ENCODE measurements at places on chromosomes 7 and 10.
A peak's percentile ranks its signal among the peaks of the same experiment; 100 is the strongest.

DNA sequence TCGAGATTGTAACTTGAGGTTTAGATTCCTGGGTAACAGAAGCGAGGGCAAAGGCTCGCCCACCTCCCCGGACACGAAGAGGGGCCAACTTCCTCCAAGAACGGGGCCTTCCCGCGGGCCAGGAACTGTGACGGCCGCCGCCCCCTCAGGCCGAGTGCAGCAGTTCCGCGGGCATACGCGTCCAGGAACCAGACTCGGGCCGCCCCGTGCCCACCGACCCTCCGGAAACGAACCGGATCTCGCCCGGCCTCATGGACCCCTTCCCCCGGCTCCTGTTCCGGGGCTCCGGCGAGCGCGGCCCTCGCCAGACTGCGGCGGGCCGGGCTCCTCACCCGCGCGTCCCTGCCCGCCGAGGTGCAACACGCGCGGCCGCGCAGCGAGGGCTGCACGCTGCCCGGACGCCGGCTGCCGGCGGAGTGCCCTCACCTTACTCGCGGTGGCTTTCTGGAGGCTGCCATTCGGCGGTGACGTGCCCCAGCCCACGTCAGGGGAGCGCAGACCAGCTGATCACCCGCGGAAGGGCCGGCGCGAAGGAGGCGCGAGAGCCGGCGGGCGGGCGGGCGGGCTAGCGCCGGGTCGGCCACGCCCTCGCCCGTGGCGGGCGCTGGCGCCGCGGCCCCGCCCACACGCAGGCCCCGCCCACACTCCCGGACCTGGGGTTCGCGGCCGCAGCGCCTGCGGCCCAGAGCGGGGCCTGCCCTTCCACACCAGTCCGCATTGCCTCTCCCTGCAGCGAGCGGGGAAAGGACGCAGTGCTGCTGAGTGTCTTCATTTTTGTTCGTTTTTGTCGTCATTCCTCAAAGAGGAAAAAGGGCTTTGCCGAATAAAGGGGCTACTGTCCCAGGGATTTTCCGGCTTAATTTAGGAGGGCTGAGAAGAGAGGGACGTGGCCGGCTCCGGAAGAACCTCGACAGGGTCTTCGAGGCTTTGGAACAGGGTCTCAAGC is at the start of gene XPNPEP1:
TSS of gene XPNPEP1 (minus strand) at position 536 of the 946 bp plus-strand sequence. CDS start at position 458, 78 bp downstream.
- DNase-seq, result peak; percentile 84

GRCh38 chr10:13222151-13222550 is 12.0 kb downstream of the UCMA start:
- no peak for DNase-seq

DNA sequence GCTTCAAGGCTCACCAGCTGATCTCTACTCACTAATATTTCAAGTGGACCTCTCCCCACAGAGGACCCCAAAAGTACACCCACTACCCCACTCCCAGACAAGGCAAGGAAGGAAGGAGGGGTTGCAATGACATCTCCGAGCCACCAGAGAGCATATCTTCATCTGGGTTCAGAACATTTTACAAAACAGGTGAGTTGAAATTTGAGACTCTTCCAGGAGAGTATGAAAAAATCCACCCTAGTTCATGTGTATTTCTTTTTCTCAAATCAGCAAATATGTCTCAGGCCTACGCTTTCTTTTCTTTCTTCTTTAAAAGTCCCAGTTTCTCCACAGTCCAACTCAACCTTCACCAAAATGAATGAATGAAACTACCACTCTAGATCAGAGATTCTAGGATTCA is 61.9 kb downstream of the SGMS1 start:
- DNase-seq, result no peak

DNA sequence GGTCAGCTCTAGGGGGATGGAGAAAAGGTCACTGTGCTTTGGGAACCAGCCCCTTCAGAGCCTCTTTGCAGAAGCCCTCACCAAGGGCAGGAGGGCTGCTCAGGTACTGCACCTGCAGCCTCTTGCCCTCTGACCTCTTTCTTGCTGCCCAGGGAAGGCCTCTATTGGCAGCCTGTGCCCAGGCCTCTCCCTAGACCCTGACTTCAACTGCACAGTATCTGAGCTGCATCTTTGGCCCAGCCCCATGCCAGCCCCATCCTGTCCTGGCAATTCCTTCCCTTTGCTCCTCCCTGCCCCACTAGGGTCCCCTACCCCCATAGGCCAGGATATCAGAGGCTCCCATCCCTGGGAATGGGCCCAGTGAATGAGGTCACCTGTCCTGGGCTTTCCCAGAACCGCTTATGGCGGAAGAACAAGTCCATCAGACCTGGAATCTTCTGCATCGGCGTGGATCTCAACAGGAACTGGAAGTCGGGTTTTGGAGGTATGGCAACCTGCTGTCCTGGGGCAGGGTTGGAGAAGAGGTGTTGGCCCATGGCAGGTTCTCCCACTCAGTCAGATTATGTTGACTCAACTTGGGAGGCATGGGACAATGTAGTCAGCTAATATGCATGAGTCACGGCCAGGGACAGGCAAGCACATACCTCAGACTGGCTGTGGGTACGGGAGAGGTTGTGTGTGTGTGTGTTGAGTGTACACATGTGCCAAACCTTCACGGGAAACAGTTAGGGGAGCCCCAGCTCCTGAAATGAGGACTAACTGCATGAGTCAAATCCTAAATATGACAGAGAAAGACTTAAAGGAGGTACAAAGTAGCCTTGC is 17.1 kb upstream of the CPA1 start:
- peak; percentile 64 for DNase-seq

- peak; percentile 81 for DNase-seq
Measured at GRCh38 chr7:77538281-77539212, 1.5 kb downstream of the PTPN12 start.

- no peak for DNase-seq
Measured at GRCh38 chr7:13639396-13639795, 350.1 kb downstream of the ETV1 start.

GRCh38 chr10:132282667-132283603 is 24.8 kb downstream of the STK32C start:
- DNase-seq, result no peak

- DNase-seq, result no peak
Measured at GRCh38 chr7:4712281-4713182, 30.4 kb downstream of the FOXK1 start.

- DNase-seq, result no peak
Measured at GRCh38 chr7:98753989-98754479, 115.8 kb downstream of the TMEM130 start.

GRCh38 chr7:46003161-46003560 is 82.1 kb upstream of the IGFBP3 start:
- no peak for DNase-seq

- DNase-seq, result no peak
Measured at GRCh38 chr10:22318772-22319171, 2.1 kb upstream of the BMI1 start.

- no peak for DNase-seq
Measured at GRCh38 chr7:157775021-157775559, 438.3 kb downstream of the DNAJB6 start.

DNA sequence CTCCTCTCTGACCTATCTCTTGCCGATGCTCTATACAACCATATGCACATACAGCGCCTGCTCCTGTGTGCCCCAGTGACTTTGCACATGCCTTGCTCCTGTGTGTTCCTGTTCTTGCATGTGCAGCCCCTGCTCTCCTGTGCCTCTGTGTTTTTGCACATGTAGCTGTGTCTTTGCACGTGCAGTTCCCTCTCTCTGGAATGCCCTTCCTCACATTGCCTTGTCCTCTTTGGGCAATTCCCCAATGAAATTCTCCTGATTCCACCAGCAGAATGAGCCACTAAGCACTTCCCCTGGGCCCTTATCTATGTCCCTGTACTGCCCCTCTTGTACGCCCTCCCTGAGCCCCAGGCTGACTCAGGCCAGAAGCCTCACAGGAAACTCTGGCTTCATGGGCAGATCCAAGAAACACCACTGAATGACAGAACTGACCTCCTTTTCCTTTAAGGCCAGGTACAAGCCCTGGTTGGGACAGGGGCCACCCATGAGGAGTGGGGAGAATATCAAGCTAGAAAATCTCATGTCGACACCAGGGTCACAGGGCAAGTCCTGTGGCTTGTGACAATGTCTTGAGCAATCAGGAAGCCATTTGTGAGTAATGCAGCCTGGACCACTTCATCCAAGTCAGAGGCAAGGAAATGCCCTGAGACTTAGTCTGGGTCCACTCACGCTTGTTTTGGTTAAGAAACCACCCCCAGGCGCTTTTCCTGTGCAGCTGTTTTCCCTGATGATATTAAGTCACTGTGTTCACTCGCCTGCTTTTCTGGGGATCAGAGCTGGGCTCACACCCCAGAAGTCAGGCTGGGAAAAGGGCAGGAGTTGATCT is 1.9 kb upstream of the ARHGAP22 start:
- no peak for DNase-seq

- DNase-seq, result no peak
Measured at GRCh38 chr10:84256510-84257342, 11.9 kb downstream of the RGR start.

- DNase-seq, result no peak
Measured at GRCh38 chr10:66329147-66329546, 596.7 kb upstream of the LRRTM3 start.

DNA sequence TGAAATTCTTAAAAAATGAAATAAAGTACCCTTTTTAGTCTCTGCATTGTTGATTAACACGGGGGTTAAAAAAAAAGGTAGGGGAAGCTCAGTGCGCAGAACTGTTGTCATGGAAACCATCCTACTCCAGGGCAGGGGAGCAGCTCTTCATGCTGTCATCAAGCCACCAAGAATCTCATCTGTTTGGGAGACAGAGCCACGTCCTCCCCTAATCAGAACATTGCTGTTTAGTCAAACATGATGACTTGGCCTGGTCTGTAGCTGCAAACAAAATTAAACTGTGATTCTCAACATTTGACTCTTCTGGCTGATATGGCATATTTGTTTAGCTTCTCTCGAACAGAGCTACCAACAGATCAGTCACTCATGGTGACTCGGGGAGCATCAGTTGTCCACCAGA is 254.4 kb upstream of the KLF14 start:
- no peak for DNase-seq

GRCh38 chr7:97623333-97623732 is 108.6 kb upstream of the TAC1 start:
- DNase-seq, result no peak

- DNase-seq, result no peak
Measured at GRCh38 chr10:101959346-101959916, 96.5 kb downstream of the ARMH3 start.

- no peak for DNase-seq
Measured at GRCh38 chr10:28776519-28776918, 99.2 kb downstream of the BAMBI start.

DNA sequence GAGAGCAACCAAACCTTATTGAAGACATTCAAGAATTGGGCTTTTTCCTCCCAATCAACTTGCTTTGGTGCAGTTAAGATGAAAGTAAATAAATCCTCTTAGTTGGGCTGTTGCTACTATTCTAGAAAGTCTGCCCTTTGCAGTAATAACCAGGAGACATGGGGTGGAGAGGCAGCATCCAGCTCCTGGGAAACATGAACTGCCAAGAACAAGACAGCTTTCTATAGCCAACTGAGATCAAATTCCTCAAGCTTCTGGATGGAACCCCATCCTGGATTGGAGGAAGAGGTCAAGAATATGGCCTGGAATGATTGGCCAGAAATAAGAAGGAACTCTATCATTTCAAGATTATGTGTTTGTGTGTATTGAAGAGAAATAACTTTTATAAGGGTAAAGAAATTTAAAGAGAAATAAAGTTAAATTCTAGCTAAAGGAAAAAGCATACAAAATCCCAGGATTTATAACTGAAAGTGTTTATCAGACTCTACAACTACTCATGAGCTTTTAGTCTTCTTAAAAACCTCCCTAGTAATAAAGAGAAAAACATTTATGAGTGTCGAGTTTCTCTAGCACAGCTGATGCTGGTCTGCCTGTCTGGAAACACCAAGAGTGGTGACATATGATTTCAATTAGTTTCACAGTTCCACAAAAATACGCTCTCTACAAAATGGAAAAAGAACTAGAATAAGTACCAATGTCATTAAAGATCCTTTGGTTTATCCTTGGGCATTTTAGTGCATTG is 70.1 kb upstream of the COL1A2 start:
- DNase-seq, result no peak

- no peak for DNase-seq
Measured at GRCh38 chr7:22454446-22454845, 45.5 kb downstream of the STEAP1B start.
